ENCODE measurements at places on chromosomes 12 and 14.

- no peak for DNase-seq
Measured at GRCh38 chr14:81737938-81738337, 204.3 kb upstream of the SEL1L start.

- no peak for DNase-seq
Measured at GRCh38 chr12:42912367-42912766, 322.8 kb upstream of the PRICKLE1 start.

DNA sequence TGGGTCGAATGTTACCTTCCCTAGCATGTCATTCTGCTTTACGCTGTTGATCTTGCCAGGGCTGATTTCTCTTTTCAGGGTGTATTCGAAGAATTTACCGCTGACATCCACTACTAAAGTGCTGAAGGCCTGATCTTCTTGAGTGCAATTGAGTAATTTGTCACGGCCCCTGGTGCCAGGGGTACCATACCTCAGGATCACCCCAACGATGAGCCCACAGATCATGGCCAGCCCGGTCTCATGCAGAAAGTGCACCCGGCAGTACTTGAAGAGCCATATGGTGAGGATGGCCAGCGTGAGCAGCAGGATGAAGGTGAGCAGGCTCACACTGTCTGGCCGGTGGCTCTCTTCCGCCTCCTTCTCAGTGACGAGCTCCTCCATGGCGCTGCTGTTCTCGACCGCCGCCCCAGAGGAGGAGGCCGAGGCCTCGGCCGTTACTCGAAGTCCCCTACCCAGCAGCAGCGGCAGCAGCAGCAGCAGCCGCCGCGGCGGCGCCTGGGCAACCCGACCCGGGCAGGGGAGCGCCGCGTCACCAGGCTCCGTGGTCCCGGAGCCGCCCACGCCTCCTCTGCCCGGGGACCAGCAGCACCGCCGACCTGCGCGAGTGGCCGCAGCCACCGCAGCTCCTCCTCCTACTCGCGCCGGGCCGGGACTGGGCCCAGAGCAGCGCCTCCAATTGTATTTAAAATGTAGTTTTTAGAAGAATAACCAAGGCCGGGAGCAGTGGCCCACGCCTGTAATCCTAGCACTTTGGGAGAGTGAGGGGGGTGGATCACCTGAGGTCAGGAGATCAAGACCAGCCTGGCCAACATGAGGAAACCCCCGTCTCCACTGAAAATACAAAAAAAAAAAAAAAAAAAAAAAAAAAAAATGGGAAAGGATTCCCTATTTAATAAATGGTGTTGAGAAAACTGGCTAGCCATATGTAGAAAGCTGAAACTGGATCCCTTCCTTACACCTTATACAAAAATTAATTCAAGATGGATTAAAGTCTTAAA is 58.5 kb upstream of the TMPO start:
- DNase-seq, result peak; percentile 88

GRCh38 chr12:26810330-26810729 is 22.7 kb downstream of the ITPR2 start:
- peak; percentile 82 for DNase-seq

DNA sequence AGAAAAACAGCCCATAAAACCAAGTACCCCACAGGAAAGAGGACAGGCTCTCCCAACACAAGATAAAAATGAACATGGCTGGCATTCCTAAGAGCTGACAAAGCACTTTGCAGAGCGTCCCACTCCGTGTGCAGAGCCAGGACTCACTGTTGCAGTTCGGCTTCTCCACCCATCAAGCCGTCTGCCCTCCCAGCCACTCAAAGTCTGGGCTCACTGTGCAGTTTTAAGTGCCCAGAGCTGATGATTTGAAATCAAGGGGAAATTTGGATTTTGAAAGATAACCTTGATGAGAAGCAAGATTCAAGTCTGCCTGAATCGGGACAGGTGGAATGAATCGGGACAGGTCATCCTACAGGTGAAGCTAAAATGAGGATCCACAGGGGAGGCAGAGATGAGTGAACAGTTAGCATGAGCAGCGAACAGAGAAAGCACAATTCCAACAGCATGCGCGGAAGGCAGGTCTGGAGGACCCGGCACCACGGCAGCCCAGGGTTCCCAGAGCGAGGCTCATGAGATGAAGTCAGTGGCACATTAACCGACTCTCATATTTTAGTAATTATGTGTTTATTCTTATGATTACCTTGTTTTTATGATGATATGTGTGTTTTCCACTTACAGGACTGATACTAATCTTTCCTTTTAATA is 39.8 kb upstream of the GPR68 start:
- DNase-seq, result peak; percentile 94

- DNase-seq, result no peak
Measured at GRCh38 chr12:34257093-34257492, 234.8 kb downstream of the ALG10 start.

- no peak for DNase-seq
Measured at GRCh38 chr12:571795-572531, 91.3 kb downstream of the NINJ2 start.

- peak; percentile 69 for DNase-seq
Measured at GRCh38 chr12:6084261-6084968, 40.1 kb downstream of the VWF start.

DNA sequence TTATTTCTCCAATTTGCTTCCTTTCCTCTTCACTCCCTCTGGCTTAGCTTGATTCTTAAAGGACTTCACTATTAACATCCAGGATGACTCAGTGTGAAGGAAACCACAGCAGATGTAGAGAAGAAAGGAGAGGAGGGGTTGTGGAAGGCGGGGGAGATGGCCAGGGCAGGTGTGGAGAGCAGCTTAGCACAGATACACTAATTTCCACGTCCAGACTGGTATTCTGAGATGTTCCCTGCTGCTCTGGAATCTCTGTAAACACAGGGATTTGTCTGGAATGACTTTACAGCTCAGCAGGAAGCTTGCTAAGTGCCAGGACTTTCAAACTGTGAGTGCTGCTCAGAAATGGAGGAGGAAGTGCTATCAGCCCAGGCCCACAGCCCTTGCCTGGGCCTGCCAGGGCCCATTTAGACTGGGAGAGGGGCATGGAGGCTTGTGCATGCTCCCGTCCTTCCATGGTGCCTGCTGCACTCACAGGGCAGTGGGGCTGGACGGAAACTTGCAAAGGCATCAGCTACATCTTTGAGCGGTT is 202.5 kb upstream of the DDHD1 start:
- DNase-seq, result peak; percentile 53

DNA sequence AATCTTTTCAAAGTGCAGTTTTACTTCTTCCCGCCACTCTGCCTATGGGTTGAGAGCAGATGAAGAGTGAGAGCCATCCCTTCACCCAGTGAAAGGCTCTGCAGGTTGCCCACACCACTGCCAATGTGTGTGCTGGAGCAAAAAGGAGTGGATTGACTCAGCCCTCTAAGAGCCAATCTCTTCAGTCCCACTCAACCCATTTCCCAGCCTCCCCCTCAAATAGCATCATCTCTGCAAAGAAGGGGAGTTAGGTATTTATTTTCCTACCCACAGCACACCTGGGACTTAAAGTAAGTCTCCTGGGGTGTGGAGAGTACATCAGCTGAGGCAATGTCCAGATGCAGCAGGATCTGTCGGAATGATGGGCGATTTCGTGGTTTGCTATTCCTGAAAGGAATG is 15.3 kb downstream of the MAP3K12 start:
- no peak for DNase-seq

- DNase-seq, result no peak
Measured at GRCh38 chr12:64027311-64027710, 182.8 kb downstream of the SRGAP1 start.

GRCh38 chr12:96416033-96416799 is 16.0 kb upstream of the CDK17 start:
- peak; percentile 23 for DNase-seq

- no peak for DNase-seq
Measured at GRCh38 chr12:7160183-7160582, 29.3 kb upstream of the PEX5 start.

DNA sequence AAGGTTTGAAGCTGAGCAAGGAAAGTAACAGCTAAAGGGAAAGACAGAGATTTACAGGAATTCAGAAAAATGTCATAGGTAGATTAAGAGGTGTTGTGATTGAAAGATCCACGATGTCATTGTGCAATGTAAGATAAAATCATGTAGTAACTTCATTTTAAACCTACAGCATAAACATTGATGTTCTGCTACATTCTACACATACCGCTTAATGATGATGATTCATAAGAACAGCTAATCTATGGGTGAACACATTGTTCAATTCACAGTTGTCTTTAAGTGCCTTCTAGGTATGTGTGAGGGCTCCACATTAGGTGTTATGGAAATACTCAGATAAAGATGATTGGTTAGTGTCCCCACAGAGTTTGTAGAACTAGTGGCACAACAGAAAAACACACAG is 170.9 kb downstream of the GRIP1 start:
- no peak for DNase-seq

DNA sequence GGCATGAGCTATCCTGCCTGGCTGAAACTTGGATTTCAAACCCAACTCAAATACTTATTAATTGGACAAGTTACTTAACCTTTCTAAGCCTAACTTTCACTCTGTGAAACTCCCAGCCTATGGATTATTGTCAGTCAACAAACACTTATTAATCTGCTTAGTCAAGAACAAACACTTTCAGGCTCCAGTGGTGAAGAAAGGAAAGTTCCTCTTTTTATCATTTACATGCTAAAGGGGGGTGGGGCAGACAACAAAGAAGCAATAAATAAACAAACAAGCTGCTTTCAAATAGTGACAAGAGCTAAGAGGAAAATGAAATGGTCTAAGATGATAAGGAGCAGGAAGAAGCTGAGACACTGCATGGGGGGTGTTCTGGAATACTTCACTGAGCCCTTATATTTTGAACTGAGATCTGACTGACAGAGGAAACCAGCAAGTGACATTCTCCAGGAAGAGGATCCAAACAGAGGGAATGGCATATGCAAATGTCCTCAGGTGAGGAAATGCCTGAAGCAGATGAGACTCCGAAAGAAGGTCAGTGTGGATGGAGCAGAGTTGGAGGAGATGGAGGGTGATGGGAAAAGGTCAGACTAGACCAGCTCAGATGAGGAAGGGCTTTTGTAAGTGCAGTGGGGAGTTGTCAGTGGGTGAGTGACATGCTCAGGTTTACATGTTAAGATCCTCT is 259.6 kb downstream of the ITPR2 start:
- DNase-seq, result no peak

DNA sequence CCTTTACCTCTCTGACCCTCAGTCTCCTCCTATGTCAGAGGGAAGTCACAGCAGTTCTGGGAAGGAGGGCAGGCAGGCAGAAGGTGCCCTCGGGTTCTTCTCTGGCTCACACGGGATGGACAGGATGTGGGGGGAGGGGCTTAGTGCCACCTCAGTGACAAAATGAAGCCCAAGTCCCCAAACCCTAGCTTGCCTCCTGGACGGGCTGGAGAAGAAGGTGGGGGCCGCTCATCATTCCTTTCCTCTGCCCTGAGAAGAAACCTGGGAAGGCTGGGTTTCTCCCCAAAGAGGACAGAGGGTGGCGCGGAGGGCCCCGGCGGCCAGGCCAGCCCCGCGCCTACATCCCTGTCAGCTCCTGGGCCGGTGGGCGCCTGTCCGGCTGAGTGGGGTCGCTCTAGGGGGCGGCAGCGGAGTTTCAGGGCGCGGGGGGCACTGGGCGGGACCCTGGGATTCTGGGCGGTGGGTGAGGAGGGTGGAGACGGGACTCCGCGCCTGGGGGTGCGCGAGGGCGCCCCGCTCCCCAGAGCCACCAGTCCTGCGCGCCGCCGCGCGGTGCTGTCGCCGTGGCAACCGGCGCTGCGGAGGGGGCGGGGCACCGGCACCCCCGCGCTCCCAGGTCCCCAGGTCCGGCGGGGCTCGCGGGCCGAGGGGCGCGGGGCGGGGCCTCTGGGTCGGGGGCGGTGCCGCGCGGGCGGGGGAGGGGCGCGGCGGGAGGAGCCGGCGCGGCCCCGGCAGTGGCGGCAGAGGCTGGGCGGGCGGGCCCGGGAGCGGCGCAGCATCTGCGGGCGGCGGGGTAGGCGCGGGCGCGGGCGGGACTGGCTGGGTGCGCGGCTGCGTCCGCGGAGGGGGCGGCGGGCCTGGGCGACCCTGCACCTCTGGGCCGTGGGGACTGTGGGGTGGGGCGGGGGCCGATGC is at the start of gene TMEM121:
Gene TMEM121 (plus strand): TSS at position 723 of the 915 bp plus-strand sequence. CDS start 2,252 bp downstream, outside the sequence.
- peak; percentile 77 for DNase-seq

DNA sequence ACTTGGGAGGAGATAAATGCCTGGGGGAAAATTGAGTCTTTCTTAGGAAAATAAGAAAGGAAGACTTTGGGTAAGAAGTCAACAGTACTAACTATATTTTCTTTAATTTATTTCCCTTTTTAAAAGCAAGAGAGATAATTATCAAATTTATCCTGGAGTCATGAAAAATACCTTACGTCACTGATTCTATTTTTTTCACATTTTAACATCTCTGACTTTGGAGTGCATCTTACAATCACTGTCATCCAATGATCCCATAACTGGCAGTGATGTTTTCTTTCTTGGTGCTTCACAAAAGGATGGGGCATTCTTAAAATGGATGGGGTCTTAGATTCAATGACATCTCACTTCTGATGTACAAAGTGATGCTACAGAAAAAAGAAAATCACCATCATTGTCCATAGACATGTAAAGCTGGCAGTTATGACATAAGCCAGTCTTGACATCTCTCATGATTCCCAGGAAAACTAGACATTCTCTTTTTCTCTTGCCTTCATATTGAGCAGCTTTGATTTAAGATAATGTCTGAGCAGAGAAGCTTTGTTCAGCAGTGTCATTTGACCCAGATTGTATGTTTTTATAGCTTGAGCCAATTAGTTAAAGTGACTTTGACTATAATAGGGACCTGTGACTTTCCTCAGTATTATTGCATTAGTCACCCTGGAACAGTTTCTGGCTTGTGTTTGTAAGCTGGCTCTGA is 236.2 kb downstream of the EGLN3 start:
- DNase-seq, result peak; percentile 35

DNA sequence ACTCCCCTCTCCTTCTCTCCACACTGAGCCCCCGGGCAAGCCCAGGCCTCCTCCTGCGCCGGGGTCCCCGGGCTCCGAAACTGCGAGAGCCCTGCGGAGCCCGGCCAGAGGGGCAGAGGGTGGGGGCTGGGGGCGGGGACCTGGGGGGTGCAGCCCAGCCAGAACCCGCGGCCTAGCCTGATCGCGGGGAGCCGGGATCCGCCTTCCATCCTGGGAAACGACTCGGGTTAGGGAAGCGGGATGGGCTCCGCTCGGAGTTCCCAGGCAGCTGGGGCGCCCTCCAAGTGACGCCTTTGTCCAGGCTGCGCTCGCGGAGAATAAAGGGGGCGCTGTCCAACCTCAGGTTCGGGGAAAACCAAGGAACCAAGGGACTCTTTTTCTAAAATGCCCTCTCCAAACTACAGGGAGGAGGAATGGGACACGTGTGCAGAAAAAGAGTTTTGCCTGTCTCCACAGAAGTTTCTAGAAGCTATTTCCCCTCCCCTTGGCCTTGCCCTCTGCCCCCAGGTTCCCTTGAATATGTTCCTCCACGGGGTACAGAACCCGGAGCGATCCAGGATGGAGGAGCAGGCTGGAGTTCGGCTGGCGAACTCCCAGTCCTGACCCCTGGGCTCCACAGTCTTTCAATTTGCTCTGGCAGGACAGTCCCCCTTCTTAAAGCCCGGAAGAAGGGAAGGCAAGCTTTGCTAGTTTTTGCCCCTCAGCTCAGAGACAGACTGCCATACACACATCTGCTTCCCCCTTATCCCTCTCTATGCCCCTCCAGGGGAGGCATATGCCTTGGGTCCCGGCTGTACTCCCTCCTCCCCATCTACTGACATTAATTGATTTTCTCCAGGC is 13.9 kb downstream of the NKX2-1 start:
- no peak for DNase-seq

- peak; percentile 51 for DNase-seq
Measured at GRCh38 chr14:74979442-74980397, 23.0 kb upstream of the EIF2B2 start.

GRCh38 chr12:106321139-106321850 is 18.8 kb downstream of the TCP11L2 start:
- peak; percentile 21 for DNase-seq
